ENCODE measurements at places on chromosomes 5 and 9.
A peak's percentile ranks its signal among the peaks of the same experiment; 100 is the strongest.

GRCh38 chr5:39022151-39022550 is 52.0 kb downstream of the RICTOR start:
- DNase-seq: no peak

DNA sequence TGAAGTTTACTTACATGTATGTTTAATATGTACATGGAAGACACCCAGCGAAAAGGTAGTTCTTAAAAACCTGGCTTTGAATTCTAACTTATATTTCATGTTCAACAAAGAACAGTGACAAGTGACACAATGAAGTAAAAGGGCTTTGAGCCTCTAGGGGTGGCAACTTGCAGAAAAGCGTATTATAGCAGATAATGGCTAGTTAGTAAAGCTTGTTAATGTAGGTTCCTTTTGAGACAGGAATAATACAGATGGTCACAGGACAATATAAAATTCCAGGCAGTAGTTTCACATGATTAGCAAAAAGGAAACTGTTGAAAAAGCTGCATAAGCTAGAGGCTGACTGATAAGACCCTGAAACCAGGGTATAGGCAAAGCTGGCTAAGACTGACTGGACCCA is 132.4 kb upstream of the FTMT start:
- DNase-seq: no peak

DNA sequence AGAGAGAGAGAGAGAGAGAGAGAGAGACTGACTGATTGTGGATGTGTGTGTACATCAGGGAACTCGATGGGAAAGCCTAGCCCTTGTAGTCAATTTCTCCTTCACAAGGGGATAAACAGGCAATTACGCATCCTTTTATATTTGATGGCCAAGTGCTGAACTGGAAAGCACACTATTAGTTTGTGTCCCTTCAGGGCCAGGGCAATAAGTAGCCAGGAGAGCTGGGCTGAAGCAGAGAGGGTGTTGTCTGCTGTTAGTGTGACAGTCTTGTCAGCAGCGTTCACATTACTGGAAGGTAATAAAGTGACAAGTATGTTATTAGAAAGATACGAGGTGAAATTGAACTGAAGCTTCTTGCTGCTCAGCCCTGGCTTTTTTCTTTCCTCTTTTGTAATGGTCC is 457.7 kb downstream of the BNC2 start:
- no peak for DNase-seq

DNA sequence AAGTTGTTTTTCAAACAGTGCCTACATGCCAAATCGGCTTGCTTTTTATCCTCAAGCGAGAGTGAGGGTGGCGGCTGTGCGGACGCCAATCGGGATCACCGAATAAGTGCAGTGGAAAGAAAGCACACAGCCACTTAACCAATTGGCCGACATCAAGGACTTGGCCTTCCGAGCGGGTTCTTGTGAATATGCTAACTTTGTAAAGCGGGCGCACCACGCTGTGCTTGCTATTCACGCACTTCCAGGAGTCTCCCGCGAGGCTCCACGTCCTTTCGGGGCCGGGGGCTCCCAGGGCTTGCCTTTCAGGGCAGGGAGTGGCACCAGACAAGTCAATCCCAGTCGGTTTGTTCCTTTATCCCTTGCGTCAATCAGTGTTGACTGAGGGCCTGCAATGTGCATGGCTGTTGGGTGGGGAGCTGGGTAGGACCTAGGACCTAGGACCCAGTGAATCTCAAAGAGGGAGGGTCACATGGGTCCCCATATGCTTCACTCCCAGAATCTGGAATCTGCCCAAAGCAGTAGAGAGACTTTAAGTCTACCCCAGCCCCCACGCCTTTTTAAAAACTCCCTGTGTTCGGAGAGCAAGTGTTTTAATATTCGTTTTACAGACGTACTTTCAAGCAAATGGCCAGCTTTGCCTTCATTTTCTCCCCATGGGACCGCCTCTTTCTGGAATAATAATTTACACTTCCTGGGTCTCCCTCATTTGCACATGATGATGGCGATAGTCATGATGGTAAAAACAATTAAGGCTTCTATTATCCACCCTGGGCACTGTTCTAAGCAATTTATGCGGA is 2.0 kb upstream of the GCNT4 start:
- DNase-seq: no peak

DNA sequence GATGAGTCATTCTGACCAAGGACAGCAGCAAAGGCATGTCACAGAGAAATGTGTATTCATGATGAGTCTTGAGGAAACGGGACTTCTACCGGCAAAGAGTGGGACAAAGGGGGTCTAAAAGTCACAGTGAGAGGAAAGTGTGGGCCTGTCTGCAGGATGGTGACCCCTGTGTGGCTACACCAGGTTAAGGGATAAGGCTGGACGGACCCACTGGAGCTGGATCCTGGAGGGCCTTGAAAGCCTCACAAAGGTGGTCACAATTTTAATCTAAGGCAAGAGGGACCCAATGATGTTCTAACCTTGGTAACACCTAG is 176.5 kb downstream of the CDK5RAP2 start:
- no peak for DNase-seq

GRCh38 chr9:135456436-135457104 is 23.0 kb upstream of the PPP1R26 start:
- no peak for DNase-seq

DNA sequence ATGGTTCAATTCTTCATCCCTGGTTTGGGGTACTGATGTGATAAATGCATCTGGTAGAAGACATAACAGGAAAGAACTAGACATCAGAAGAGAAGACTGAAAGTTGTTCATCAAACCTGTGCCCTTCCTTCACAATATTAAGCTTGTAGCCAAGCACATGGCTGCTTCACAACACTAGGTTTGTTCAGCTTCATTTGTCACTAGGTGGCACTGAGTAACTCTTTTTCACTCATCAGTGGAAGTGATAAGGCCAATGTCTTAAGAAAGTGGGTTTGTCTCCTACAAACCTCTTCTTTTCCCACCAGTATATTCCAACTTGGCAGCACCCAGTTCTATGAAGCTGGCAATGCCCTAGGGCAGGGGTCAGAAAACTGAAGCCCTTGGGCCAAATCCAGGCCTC is 26.9 kb downstream of the ZNF484 start:
- DNase-seq: no peak

DNA sequence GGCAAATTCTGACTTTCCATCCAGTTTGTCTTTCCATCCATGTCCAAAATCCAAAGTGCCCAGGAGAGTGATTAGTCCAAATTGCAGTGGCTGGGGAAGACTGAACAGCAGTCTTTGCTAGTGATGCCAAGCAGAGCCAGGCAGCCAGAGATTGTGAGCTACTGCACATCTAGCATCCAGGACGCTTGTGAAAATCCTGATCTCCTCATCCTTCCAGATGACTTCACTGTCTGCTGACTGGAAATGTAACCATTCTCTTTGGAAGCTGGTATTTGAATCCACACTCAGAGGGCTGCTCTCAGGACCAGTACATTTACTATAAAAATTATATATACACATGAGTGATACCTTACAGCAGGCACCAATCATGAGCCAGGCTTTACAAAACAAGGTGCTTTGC is 49.6 kb downstream of the MACROH2A1 start:
- no peak for DNase-seq

GRCh38 chr5:108381350-108381953 is 446 bp downstream of the FBXL17 start:
- peak; percentile 75 for DNase-seq

DNA sequence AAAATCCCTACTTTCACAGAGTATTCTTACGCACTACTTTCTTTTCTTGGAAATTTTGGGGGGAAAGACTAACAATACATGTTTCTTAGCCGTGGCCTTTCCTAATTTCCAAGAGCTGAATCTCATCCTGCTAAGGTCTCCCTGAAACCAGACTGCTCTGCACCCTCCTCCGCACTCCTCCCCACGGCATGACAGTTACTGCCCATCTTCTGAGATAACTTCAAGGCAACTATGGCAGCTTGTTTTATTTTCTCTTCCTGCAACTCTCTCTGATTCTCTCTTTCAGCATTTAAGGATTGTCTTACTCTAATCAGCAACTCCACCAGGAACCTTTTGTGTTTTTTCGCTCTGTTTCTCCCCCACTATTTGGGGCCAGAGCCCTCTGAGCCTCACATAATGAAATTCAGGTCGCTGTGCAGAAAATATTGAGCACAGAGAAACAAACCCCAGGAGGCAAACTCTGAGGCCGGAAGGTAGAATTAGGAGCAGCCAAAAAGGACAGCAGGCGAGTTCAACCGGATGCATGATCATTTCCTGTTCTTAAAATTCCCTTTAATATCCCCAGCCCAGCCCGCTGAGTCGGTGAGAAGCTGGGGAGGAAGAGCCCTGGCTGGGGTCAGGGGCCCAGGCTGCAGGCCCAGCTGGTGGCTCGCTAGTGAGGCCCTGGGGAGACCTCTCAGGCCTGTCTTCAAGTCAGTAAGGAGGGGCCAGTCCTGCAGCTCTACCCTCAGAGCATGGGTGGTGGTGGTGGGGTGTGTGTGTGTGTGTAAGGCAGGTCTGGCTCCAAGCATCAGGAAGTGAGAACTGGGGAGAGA is 213.6 kb upstream of the S1PR3 start:
- DNase-seq: no peak

DNA sequence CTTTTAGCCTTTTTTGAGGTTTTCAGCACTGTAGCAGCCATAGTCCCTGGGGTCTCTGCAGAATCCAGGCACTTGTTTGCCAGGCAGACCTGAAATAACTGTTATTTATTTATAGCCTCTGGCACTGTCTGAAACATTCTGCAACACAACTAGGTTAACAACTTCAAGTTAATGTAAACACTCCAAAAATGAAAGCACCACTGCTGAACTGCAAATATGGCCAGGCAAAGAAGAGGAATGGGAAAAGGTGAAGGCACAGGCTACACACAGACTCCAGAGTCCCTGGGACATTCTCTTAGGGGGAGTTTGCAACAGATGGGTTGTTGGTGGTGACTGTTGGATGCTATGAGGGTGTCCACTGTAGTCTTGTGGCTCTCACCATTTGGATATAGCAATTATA is 369.0 kb downstream of the MAT2B start:
- DNase-seq: no peak

DNA sequence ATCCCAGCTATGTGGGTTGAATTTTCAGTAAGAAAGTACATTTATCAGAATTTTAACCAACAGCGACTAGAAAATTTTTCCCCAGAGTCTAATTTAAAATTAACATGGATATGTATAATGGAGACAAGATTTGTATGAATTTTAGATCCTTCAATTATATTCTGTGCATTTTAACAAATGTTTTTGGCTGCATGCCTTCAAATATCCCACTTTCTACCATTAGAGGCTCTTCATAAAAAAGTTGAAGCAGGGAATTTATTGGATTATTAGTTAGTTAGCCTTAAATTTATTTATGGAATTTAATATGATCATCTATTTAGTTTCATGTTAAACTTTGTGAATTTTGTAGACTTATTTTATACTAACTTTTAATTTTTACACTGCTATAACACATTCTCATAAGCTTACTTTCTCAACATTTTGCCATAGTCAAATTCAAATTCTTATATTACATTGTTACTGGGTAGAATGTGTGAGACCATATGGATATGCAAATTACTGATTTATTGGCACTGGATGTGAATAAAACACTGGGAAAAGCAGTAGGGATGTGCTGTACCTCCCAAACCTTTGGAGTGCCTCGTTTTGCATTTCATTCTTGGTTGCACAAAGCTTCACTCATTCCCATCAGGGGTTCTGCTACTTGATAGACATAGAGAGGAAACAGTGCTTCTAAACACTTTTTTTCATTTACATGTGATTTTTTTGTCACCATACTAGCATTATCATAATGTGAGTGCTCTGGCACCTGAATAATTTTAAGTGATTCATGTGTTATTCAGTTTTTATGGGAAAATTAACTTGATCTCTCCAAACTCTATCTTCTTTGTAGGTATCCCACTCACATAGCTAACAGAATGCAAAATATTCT is 491.8 kb upstream of the COX7C start:
- no peak for DNase-seq

GRCh38 chr5:159224471-159224870 is 15.1 kb upstream of the RNF145 start:
- no peak for DNase-seq

DNA sequence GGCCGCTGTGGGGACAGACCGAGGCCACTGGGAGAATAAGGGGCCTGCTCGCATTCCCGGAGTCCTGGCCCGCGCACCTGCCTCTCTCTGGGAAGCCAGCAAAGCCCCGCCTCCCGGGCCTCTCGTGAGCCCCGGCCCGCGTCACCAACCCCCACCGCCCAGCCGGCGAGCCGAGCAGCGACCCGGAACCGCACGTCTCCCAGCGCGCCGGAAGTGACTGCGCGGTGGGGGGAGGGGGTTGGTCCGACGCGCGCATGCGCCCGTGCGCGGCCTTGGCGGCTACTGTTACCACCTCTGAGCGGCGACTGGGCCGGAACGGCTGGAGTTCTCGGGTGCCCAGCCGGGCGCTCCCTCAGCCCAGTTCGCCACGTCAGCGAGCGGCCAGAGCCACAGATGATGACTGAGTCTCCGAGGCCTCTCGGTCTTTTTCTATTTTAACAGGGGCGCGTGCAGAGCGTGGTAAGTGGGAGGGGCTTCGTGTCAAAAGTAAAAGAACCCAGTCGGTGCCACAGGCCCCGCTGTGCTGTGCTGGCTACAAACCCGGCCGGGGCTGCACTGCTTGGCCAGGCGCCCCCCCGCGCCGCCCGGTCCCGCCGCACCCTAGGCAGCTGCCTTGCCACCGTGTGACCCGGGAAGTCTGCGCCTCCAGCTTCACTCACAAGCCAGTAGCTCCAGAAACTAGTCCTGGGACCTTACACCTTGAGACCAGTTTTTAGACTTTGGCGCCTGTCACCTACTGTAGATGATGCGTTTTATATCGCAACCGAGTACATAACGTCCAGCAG is at the start of gene GOLGA1:
TSS of gene GOLGA1 (minus strand) at position 190 of the 785 bp plus-strand sequence. CDS start 2,372 bp downstream, outside the sequence.
- peak; percentile 90 for DNase-seq

- DNase-seq: no peak
These were observed 344.9 kb downstream of the ARL15 start for GRCh38 chr5:53965459-53965858.

GRCh38 chr5:143227301-143227700 is 176.2 kb downstream of the NR3C1 start:
- no peak for DNase-seq

GRCh38 chr5:170813231-170813630 is 29.7 kb downstream of the GABRP start:
- DNase-seq: no peak

DNA sequence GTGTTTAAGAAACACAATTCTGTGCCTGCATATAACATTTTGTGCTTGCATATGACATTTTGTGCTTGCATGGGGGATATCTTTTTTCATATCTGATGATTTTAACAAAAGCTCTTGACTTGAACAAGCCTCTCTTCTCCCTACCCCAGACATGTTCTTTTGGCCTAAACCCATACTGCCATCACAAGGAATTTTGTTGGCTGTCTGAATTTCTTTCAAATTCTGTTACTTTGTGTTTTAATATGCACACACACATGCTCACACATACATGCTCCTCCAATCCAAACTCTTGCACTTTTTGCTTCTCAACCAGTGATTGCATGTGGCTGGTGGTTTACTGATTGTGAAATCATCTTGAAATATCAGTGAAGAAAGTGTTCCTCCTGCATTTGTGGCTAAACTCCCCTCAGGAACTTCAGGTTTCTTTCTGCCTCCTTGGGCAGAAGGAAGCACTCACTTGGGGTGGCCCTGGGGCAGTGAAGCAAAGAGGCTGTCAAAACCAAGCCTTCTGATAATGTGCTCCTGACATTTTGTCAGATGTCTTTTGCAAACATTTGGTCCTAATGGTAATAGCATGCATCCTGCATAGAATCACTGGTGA is 377.2 kb upstream of the KLF4 start:
- no peak for DNase-seq
